Right renal cortex interstitium (tissue), 3 donors: ENCODE measurements at places on chromosomes 13 and 19. TPM values are rescaled to one million over a fixed set of nuclear protein-coding genes. Genes with fewer than 3 reads are reported as not detected.

Gene KLK1
- 1.8 TPM for polyA plus RNA-seq

Gene KRTDAP
- polyA plus RNA-seq = 0.86 TPM

Gene BRD4
- polyA plus RNA-seq = 48.3 TPM

Gene SYNGR4
- polyA plus RNA-seq = 0.46 TPM

Gene ZNF223
- 13.1 TPM for polyA plus RNA-seq

Gene METTL21C
- 0.33 TPM for polyA plus RNA-seq

Gene OVOL3
- polyA plus RNA-seq = not detected

Gene TMEM38A
- polyA plus RNA-seq = 8.0 TPM

- peak; percentile 15 for DNase-seq
Measured at GRCh38 chr13:108155185-108156106, 59.9 kb downstream of the LIG4 start.

GRCh38 chr19:57818378-57818777 lies 3.7 kb upstream of the ZNF552 start:
- no peak for DNase-seq

DNA sequence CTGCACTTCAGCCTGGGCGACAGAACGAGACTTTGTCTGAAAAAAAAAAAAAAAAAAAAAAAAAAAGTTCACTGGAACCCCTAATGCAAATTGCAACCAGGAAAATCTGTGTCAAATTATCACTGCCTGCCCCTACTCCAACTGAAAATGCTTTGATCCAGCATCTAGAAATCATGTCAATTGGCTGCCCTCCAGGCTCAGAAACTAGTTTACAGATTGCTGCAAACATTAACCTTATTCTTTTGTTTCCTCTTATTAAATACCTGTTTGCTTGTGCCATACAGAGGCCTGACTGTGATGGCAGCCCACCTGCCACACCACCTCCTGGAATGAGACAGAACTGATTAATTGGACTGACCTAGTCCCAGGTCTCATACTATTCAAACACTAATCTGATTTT lies 18.6 kb upstream of the AKT2 start:
- DNase-seq = no peak

DNA sequence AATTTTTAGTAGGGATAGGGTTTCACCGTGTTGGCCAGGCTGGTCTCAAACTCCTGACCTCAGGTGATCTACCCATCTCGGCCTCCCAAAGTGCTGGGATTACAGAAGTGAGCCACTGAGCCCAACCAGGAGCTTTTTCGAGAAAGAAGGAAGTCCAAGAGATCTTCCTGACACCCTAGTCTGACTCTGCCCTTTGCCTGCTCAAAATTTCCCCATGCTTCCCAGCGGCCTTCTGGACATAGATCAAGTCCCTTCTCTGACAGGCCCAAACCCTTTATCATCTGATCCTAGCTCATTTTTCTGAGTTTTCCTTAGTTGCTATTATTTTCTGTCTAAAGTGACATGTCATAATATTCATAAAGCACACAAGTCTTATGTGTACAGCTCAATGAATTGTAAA lies 1.5 kb upstream of the BAX start:
- DNase-seq = no peak

DNA sequence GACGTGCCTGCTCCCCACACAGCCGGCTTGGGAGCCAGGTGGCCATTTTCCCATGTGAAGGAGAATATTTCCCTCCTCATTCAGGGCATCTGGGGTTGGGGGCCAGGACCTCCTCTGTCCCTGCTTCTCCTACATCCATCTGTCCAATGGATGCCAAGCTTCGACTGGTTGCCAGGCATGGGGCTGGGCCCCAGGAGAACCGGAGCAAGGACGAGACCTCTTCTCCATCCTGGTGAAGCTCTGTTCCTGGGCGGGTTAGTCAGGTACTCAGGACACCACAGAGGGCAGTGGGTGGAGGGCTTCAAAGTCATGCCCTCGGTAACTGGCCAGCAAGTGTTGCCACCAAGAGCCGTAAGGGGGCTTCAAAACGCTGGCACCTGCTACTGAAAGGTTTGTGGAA lies 22.3 kb upstream of the SLC15A1 start:
- no peak for DNase-seq

- DNase-seq = peak; percentile 36
Measured at GRCh38 chr13:81017513-81018152, 676.7 kb upstream of the SPRY2 start.

- no peak for DNase-seq
Measured at GRCh38 chr19:7552781-7553180, 17.3 kb downstream of the PNPLA6 start.

- DNase-seq = no peak
Measured at GRCh38 chr13:23608701-23609413, 38.6 kb downstream of the TNFRSF19 start.

DNA sequence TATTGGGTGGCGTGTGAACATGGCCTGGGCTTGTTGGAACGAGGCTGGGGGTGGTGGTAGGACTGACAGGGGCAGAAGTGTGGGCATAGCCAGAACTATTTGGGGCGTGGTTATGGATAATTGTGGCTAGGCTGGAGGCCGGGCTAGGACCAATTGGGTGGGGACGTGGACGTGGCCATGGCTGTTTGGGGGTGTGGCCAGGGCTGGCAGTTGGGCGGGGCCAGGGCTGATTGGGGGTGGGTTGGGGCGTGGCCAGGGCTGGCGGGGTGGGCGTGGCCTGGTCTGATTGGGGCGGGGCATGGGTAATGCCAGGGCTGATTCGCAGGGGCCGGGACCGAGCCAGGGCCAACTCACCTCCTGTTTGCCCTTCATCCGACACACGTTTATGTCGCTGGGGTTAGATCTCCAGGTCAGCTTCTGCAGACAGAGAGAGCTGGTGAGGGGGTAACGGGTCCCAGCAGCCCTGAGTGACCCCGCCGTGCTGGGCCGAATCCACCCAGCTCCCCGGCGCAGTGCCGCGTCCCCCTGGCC lies 2.8 kb downstream of the SEMA6B start:
- DNase-seq = no peak

- no peak for DNase-seq
Measured at GRCh38 chr19:47820410-47820809, 1.3 kb upstream of the CRX start.

- no peak for DNase-seq
Measured at GRCh38 chr13:102231479-102231878, 170.4 kb downstream of the FGF14 start.

DNA sequence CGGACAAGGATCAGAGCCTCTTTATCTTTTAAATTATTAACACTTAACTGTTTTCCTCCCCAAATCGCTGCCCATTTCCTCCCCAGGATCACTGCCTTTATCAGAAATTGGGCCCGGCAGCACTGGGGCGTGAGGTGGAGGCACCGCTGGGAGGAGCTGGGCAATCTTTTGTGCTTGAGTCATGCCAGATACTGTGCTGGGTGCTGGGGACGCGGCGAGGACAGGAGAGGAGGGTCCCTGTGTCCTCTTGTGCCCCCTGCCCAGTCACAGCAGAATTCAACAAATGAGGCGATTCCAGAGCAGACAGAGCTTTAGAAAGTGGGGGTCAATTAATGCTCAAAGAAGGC lies 347.8 kb downstream of the ZNF536 start:
- no peak for DNase-seq
